ENCODE measurements at places on chromosomes 5 and 9.
A peak's percentile ranks its signal among the peaks of the same experiment; 100 is the strongest.

GRCh38 chr9:33374190-33374589 is 28.2 kb downstream of the AQP7 start:
- DNase-seq = no peak

- peak; percentile 21 for DNase-seq
These were observed 4.3 kb upstream of the AHRR start for GRCh38 chr5:317086-317811.

- DNase-seq = no peak
These were observed 122.0 kb downstream of the DRD1 start for GRCh38 chr5:175321927-175322532.

GRCh38 chr9:6938447-6938846 is 180.7 kb downstream of the KDM4C start:
- no peak for DNase-seq

- no peak for DNase-seq
These were observed 627.9 kb upstream of the RORB start for GRCh38 chr9:73869264-73869663.

All from stimulated activated CD4-positive, alpha-beta T cell treated with anti-CD3 and anti-CD28 coated beads, Interleukin-1b, Interleukin-23, amount 100 ng/mL, for 1 hour (primary cell).